Spinal cord (tissue), 10 donors: ENCODE measurements at places on chromosomes 11 and 22. TPM values are rescaled to one million over a fixed set of nuclear protein-coding genes. Genes with fewer than 3 reads are reported as not detected.

GGTLC2 gene
- total RNA-seq = not detected

MAPK12 gene
- total RNA-seq = 20.8 TPM

BCO2 gene
- total RNA-seq = 15.9 TPM

REXO2 gene
- 69.2 TPM for total RNA-seq

OR5B12 gene
- 0.20 TPM for total RNA-seq

LMF2 gene
- total RNA-seq = 42.8 TPM

MS4A18 gene
- not detected for total RNA-seq

NFRKB gene
- 32.3 TPM for total RNA-seq

PRMT3 gene
- total RNA-seq = 27.7 TPM

VSIG10L2 gene
- total RNA-seq = not detected

MYOD1 gene
- total RNA-seq = not detected

DNA sequence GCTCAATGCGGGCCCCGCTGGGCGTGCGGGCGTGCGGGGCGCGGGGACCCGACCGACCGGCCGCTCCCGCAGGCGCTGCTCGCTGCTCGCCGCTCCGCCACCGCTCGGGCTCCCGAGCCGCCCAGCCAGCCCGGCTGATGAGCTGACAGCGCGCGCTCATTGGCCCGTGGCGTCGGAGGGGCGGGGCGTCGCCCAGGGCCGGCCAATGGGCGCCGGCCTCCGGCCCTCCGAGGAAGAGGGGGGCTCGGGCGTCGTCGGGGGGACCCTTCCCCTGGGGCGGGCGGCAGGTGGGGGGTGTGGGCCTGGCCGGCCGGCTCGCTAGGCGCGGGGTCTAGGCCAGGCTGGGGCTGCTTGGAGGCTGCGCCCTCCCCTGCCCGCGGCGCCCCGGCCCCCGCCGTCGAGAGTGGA is at the start of gene SCUBE1:
Gene SCUBE1, minus strand, starts transcription at position 111 of the 408 bp plus-strand sequence. CDS start 111 bp downstream, outside the sequence.
- DNase-seq = no peak

DNA sequence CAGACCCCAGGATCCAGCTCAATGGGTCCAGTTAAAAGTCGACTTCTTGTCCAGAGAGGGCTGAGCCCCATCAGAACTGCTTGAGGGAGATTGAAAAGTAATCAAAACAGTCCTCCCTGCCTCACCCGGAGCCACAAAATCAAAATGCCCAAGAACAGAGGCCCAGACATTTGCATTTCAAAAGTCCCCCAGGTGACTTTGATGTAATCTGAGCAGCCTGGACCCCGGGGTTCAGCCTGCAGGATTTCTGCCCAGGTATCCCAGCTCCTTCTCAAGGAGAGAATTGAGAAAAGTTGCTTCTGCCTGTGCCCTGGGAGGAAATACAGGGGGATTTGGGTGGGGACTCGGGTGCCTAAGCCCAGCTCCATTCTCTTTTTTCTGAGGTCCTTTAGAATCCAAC is 1385.0 kb downstream of the TBC1D22A start:
- no peak for DNase-seq

- DNase-seq = no peak
Observed at GRCh38 chr11:109898592-109898991, 194.6 kb upstream of the ZC3H12C start.

- no peak for DNase-seq
Observed at GRCh38 chr11:76962583-76963416, 71.4 kb upstream of the B3GNT6 start.

- no peak for DNase-seq
Observed at GRCh38 chr11:115920092-115920461, 415.9 kb upstream of the CADM1 start.

- no peak for DNase-seq
Observed at GRCh38 chr11:128732471-128733277, 38.8 kb downstream of the FLI1 start.

GRCh38 chr22:19111584-19111983 is 10.6 kb downstream of the DGCR2 start:
- DNase-seq = no peak

- DNase-seq = no peak
Observed at GRCh38 chr11:1317432-1317831, 8.0 kb upstream of the TOLLIP start.

GRCh38 chr11:114386545-114386944 is 13.8 kb downstream of the C11orf71 start:
- no peak for DNase-seq

- DNase-seq = no peak
Observed at GRCh38 chr22:36963302-36963701, 49.9 kb downstream of the CSF2RB start.

DNA sequence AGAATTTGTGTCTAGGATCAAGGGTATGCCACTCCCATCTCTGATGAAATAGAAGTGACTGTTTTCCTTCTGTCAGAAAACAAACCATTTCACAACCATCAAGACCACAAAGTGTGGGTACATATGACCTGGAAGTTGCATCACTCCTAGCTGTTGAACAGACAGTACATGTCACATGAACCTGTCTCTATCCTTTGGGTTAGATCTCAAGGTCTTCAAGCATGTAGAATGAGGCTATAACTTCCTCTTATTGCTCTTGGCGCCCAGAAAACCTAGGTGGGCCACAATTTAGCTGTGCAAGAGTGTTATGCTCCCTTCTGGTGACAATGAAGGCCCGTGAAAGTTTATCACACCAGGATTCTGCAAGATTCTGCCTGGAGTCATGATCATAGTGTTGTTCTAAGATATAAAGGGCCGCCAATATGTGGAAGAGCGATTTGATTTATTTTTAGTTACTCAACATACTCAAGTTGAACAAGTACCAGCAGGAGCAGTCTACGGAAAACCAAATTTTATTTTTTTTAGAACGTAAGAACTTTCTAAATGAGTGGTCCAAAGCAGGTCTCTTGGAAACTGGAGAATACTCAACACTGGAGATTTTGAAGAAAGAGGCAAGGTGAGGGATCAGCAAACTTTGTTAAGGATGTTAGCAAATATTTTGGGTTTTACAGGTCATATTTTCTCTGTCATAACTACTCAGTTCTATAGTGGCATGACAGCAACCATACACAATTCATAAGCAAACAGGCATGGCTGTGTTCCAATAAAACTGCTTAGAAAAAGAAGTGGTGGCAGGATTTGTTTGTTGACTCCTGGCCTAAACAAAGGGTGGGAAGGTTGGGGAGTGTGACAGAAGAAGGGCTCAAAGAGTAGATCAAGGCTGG is 101.8 kb downstream of the USP35 start:
- no peak for DNase-seq

- DNase-seq = no peak
Observed at GRCh38 chr11:46659908-46660307, 40.5 kb downstream of the ARHGAP1 start.

DNA sequence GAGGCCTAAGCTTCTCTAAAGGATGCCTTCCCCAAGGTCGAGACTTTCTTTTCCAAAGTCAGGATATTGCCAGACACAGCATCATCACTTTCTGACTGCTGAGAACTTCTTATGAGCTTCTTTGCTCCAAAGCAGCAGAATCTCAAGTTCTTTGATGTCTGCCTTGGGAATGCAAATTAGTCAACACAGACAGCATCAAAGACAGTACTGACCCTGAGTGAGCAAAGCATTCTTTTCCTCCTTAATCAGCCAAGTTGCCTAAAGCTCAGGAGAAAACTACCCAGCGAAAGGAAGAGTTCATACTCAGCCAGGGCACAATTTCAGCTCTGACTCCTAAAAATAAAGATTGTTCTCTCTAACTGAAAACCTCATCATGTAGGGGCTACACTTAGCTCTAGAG is 98.0 kb downstream of the SLC36A4 start:
- DNase-seq = no peak

DNA sequence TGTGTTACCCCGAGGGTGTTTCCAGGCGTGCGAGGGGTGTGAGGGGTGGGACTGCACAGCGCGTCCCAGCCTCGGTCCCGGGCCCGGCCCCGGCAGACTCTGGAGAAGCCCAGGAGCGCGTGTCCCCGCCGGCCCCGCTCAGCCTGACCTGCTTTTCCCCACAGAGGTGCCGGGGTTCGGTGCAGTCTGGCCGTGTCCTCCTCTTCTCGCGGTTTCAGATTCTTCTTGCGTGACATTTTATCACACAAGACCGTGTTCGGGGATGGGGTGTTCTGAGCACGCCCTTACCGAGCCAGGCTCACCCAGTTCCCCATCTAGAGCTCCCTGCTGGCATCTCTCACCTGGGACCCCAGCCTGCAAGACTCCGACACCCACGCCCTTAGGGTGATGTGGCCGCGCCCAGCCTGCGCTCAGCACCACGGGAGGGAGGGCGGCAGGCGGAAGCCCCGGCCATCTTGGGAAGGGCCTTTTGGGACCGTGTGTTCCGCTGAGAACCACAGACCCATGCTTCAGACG is 775.6 kb downstream of the BRD1 start:
- DNase-seq = no peak

DNA sequence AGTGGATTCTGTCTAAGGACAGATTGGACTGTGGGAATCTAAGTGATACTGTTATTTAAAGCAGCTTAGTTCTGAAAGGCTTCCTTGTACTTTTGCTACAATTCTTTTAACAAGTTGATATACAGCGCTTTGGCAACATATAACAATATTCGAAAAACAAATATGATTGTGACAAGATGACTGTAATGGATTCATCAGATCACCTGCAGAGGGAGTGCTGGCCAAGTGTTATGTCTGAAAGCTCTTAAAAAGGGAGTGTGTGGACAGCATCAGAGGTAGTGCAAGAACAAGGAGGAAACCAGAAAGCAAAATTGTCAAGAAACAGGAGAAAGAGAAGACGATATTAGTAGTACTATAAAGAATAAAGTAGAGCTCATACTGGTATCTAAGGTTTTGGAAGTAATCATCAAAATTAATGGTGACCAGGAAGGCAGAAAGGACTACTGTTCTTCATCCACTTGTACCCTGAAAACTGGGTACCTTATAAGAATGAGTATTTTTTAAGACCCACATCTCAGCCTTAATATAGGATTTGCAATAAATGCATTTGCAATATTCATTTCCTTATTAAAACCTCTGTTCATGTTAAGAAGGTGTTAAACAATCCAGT is 1112.0 kb upstream of the CCDC90B start:
- no peak for DNase-seq

- DNase-seq = no peak
Observed at GRCh38 chr22:24112188-24112587, 69.1 kb upstream of the SUSD2 start.

DNA sequence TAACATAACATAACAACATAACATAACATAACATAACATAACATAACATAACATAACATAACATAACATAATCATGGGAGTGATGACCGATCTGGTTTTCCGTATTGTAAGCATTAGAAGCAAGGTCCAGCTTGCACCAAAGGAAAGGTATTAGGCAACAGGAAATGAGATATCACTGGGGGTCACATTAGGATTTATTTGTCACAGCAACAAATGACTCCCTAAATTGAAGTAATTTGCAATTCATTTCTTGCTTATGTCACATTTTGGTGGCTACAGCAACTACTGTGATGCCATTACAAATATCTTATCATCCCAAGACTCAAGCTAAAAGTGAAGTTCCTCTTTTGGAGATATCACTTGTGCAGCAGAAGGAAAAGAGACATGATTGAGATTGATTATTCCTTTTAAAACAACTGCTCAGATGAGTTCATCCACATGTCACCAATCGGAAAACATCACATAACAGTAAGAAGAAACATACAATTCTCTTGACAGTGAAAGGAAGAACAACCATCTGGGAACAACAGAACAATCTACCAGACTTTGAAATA is 1331.1 kb upstream of the RAG2 start:
- DNase-seq = no peak

GRCh38 chr11:130402570-130402969 is 25.8 kb downstream of the ADAMTS8 start:
- no peak for DNase-seq

- no peak for DNase-seq
Observed at GRCh38 chr22:19223617-19224016, 45.1 kb upstream of the SLC25A1 start.
